Liver (tissue), 10 donors: ENCODE measurements at places on chromosomes 6 and 20.

GRCh38 chr20:57584768-57585461 lies 24.0 kb downstream of the PCK1 start:
- no peak for DNase-seq

GRCh38 chr20:62618611-62619529 lies 23.4 kb upstream of the SLCO4A1 start:
- no peak for DNase-seq

- no peak for DNase-seq
Observed at GRCh38 chr20:62994869-62995281, 11.9 kb downstream of the BHLHE23 start.

DNA sequence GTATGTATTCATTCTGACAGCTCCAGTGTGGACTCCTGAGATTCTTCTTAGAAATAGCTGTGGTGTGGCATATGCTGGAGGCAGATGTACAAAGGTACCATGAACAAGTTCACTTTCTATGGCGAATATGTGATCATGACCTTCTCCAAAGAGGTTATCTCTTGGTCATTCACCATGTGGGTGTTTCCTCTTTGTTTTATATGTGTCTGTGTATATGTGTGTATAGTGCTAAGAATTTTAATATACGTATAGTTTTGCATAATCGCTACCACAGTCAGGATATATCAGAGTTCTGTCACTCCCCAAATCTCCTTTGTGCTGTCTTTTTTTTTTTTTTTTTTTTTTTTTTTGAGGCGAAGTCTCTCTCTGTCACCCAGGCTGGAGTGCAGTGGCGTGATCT lies 47.1 kb downstream of the PHACTR2 start:
- no peak for DNase-seq

DNA sequence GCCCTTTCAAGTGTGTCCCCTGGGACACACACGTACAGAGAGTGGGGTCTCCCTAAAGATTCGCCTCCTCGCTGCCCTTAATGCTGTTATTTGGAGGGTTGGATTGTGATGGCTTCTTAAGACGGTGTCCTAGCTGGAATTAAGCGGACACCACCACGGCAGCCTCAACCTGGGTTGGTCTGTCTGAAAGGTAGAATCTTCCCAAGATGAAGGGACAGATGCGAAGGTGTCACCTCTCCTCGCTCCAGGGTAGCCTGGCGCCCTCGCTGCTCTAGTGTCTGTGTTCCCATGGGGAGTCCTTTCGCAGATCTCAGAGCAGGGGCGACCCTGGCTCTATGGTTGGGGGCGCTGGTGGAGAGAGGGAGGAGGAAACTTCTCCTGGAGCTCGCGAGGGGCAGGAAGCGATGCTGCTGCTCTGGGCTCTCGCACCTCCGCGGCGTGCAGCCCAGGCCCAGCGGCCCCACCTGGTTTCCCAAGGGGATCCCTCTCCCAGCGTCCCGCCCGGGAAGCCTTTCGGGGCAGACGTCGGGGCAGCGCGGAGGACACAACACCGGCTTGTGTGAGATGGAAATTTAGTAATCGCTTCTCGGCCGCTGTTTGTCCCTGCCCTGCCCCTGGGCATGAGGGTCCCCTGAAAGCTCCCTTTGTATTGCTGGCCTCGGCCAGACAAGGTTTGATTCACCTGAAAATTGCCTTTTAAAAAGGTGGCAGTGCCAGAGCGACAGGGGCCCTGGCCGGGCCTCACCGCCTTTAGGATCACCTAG lies 1.7 kb downstream of the RSPO3 start:
- DNase-seq = no peak

GRCh38 chr20:63488315-63489251 lies 10.3 kb downstream of the EEF1A2 start:
- DNase-seq = no peak

DNA sequence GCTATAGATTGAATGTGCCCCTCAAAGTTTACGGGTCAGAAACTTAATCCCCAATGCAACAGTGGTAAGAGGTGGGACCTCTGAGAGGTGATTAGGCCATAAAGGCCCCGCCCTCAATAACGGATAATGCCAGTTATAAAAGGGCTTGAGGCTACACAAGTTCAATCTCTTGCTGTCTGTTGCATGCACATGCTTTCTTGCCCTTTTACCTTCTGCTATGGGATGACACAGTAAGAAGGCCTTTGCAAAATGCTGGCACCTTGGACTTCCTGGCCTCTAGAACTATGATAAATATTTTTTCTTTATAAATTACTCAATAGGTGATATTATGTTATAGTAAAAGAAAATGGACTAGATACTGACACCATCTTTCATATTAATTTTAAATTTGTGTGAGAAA lies 806.1 kb downstream of the TENT5A start:
- no peak for DNase-seq

GRCh38 chr6:125310994-125311649 lies 9.4 kb upstream of the HDDC2 start:
- no peak for DNase-seq

DNA sequence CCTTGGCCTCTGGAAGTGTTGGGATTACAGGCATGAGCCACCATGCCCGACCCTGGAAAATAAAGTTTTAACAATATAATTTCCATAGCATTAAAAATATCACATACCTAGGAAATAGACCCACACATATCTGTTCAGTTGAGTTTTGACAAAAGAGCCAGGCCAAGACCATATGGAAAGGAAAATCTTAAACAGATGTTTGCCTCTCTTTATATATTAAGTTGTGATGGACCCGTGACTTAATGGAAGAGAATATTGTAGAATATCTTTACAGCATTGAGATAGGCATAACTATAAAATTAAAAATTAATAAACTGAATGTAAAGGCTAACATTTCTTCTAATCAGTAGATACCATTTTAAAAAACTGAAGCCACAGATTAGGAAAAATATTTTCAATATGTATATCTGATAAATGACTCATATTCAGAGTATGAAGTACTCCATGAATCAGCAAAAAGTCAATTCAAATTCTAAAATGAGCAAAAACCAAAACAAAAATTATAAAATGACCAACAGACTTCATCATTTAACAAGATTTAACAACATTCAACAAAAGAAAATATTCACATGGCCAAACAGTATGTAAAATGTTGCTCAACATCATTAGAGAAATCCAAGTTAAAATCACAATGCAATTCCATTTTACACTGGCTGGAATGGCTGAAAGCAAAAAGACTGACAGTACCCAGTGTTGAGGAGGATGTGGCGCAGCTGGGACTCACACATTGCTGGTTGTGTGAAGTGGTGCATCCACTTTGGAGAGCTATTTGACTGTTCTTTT lies 43.3 kb downstream of the GTF2H5 start:
- no peak for DNase-seq

- no peak for DNase-seq
Observed at GRCh38 chr6:10759884-10760329, 12.3 kb downstream of the TMEM14B start.

- no peak for DNase-seq
Observed at GRCh38 chr6:54112151-54112650, 958 bp downstream of the MLIP start.

- no peak for DNase-seq
Observed at GRCh38 chr20:36854348-36855240, 21.3 kb upstream of the TLDC2 start.

DNA sequence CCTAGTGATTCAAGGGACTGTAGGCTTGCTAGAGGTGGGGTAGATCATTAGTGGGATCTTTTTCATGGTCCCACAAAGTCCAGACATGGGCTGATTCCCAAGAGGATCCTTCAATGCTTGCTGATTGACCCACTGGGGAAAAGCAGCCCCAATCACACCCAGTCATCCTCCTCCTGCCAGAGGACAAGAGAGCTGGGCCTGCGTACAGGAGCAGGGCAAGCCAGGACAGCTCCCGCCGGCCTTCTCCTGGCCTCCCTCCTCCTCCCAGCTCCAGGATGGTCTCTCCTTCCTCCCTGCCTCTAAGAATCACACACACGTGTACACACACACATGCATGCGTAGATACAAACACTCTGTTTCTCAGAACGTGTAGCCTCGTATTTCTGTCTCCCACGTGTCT lies 27.0 kb downstream of the KCNK15 start:
- DNase-seq = no peak

GRCh38 chr20:48877304-48877703 lies 44.2 kb upstream of the ARFGEF2 start:
- no peak for DNase-seq
